ENCODE measurements at places on chromosomes 12 and 14.

DNA sequence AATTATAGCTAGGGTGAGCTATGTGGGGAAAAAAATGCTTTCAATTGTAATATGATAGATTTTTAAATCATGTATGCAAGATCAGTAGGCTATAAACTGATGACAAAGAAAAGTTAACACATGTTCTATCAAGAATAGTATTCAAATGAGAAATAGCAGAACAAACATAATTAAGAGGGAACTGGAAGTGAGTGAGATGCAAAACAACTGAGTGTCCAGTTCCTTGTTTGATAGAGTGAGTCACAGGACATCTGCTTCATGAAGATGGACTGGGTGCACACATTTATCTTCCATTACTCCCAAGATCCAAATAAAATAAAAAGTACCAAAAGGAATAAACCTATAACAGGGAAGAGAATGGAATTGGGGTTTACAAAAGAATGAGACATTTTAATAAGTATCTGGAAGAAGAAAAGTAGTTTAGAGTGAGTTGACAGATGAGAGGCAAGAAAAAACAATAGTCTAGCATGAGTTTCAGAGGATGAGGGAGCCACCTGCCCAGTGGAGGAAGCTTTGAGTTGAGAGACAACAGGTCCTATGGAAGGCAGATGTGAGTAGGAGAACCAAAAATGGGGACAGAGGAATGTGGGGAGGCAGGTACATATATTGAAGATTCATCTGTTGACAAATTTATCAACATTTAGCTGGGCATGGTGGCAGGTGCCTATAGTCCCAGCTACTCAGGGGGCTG is 178.1 kb upstream of the ARHGAP5 start:
- DNase-seq, result no peak

- no peak for DNase-seq
Observed at GRCh38 chr12:46473634-46474329, 101.2 kb upstream of the SLC38A2 start.

DNA sequence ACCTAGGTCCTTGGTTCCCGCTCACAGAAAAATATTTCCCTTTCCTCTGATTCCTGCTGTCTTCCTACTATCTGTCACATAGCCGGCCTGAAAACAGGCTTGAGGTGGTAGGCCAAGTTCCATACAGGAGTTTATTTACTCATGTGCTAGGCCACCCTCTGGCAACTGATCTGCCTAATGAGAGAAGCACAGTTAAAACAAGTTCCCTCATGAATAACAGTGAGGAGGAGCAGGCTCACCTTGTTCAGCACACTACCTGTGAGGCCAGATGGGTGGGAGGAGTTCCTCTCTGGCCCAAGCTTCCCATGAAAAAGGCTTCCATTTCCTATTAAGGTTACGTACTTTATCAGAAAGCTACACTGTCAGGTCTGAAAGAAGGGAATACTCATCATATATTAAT is 206.0 kb downstream of the MYRFL start:
- no peak for DNase-seq

- no peak for DNase-seq
Observed at GRCh38 chr12:6604259-6605029, 2.7 kb downstream of the CHD4 start.

DNA sequence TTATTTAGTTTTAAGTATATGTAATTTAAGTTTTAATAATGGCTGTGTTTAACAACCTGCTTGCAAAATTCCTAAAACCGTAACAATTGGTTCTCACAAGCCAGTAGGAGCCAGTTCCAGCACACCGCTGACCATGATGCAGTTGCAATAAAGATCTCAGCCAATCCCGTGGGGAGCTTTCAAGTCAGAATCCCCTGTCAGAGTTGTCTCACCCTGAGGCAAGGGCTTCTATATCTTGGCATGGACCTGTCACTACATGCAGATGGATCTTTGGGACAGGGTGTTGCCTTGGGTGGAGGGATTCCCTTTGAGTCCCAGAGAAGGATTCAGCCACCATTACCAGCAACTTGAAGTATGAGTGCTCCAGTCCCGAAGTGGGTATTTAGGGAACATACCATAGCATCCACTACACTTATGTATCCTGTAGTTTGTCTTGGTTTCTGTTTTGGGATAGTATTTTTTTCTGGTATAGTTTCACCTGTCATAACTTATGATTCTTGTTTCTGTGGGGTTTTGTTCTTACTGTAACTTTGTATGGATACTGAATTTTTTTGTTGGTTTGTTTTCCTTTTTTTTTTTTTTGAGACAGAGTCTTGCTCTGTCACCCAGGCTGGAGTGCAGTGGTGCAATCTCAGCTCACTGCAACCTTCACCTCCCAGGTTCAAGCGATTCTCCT is 30.1 kb upstream of the LIMA1 start:
- no peak for DNase-seq

DNA sequence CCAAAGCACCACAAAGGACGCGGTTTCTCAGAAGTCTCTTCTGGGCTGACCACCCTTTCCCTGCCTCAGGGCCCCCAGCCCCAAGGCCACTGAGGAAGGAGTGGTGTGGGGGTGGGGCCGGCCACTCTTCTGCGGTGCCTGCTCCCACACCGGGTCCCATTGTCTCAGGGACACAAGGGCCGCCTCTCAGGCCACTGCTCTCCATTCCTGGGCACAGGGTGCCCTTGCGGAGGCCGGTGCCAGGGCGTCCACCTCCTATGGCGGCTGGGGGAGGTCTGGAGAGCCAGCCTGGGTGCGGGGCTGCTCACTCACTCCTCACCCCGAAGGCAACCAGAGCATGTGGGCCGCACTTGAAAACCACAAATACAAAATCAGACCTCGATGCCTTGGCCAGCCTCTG is 44.1 kb downstream of the PRIMA1 start:
- no peak for DNase-seq

- DNase-seq, result no peak
Observed at GRCh38 chr14:99675382-99675835, 8.7 kb upstream of the CYP46A1 start.

DNA sequence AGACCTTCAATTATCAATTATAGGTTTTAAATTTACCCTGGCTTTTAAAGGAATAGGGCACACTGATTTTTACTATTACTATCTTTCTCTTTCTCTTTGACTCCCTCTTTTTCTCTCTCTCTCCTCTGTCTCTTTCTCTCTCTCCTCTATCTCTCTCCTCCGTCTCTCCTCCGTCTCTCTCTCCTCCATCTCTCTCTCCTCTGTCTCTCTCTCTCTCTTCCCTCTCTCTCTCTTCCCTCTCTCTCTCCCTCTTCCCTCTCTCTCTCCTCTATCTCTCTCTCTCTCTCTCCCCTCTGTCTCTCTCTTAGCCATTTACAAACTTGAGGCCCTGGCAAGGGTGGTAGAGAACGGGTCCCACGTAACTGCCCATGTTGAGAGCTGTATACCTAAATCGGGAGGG is 62.3 kb downstream of the LRIG3 start:
- DNase-seq, result no peak

DNA sequence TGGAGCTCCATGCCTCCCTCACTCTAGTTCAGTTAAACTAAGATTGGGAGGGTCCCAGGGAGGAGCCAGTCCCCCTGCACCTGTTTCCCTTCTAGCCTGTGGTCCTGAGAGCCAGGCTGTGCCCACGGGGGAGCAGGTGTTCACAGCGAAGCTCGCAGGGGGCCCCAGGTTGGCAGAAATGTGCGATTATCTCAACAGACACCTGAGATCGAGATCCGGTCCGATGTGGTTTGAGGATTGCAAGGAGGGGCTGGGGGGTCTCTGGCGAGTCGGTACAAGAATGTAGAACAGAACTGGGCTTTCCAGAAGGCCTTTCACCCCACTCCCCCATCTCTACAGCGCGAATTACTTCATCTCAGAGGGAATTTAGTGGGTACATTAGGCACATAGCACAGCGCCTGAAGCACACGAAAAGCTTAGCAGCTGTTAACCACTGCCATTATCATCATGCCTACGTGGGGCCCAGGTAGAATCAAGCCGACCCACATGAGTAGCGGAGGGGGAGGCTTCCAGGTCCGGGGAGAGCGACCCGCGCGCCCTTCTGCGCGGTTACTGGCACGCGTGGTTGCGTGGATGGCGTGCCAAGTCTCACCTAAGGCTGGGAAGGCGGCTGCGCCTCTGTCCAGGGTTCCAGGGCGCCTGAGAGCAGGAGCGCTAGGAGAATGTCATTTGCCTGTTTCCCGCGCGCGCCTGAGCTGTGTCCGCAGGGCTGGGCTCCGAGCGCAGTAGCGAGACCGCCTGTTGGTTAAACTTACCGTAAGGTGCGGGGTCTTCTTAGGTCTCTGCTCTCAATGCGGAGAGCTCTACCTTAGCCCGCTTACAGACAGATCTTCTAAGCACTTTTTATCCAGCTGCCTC is 1539.5 kb upstream of the TMEM132C start:
- no peak for DNase-seq

DNA sequence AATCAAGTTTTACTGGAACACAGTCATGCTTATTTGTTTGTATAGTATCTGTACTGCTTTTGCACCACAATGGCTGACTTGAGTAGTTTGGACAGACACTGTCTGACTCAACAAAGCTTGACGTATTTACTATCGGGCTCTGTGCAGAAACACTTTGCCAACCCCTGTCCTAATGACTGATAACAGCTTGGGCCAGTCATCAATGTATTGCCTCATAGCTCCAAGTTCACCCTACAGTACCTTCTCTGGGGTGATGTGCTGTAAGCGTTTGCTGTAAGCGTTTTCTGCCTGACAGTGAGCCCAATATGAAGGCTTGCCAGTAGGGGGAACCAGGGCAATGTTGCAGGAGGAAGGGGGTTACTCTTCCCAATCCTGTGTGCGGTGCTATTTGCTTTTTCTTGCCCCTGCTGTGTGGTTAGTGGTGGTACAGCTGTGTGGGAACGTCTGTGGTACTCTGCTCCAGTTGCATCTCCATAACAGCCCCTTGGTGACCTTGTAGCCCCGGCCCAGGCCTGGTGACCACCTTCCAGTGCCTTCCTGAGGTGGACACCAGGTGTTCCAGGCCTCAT is 5.4 kb upstream of the CCDC177 start:
- DNase-seq, result no peak

- DNase-seq, result no peak
Observed at GRCh38 chr12:107443320-107444090, 242.1 kb upstream of the PWP1 start.

DNA sequence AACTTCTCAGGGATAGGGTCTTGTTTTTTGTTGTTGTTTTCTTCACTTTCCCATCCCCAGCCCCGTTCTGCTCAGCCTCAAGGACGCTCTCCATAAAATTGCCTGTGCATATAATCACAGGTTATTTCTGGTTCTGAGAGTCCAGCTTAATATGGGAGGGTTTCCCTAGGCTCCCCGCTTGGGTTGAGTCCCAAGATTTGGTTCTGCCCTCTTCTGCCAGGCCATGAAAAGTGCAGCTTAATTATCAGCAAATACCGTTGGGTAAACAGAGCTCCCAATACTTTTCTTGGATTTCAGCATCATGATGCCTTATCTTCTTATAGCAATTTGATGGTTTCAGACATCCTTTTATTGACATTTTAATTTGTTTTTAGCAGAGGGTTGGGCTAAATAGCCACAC is 75.6 kb downstream of the GRIN2B start:
- no peak for DNase-seq

- no peak for DNase-seq
Observed at GRCh38 chr14:68692216-68692615, 100.7 kb downstream of the ZFP36L1 start.

DNA sequence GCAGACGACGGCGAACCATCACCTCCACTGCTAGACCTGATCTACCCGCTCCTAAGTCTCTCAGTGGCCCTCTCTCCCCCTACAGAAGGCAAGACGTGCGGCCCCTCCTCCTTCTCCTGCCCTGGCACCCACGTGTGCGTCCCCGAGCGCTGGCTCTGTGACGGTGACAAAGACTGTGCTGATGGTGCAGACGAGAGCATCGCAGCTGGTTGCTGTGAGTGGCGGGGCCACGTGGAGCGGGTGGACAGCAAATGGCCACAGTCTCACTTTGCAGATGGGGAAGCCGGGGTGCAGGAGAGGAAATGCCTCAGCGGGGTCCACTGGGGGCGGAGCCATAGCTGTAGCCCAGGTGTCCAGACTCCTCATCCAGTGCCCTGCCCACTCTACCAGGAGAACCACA is 21.4 kb upstream of the NXPH4 start:
- no peak for DNase-seq

DNA sequence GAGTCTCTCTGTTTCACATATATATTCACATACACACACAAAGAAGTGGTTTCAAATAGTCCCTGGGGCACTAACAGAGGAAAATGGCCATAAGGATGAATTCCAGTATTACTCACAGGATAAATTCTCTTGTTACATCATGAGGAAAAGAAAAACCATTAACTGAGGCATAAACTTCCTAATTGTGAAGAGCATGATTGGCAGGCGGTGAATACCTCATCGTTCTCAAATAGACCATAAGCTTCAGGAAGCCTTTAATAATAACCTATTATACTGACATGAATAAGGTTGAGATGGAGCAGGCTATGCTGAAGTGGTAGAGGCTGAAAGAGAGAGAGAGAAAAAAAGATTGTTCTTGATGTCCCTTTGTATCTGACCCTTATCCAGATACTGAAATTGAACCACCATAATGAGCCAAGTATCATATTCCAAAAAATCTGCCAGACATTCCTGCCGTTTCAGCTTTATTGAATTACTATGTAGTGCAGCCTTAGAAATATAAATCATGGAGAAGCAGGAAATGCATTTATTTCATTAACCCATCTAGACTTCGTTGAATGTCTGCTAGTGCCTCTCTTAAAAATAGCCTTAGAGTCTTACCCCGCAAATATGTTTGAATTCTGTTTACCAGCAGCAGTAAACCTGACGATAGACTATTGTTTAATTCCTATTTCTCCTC is 86.8 kb downstream of the NUAK1 start:
- no peak for DNase-seq

DNA sequence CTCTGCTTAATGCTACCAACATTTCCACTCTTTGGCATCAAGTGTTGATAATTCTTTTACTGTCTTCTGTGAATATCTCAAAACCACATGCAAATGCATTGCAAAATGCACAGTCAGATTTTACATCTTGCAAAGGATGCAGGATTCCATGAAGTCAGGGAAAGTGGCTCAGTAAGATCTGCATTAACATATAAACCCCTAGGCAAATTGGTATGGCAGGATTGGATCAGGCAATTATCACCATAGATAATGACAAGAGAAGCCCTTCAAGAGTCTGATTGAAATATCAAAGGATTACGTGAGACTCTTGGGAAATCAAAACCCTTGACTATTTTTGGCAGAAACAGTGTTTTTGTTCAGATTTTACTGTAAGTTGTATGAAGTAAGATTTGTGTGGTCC is 71.0 kb downstream of the TMTC2 start:
- DNase-seq, result no peak

DNA sequence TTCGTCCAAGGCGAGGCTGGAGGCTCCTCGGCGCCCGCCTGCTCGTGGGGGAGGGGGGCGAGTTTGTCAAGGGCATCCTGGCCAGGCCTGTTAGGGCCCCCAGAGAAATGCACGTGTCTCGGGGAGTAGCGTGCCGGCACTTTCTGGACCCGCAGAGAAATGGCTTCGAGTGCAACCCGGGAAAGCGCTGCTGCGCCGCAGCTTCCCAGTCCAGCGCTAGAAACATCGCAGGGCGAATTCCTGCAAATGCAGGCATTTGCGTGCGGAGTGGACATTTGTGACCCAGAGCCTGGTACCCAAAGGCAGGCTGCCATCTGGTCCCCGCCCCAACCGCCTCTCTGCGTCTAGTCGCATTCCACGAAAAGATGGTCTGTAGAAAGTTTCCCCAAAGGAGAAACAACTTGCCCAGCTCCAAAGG is 756 bp downstream of the LGR5 start:
- no peak for DNase-seq

All from CD4-positive, alpha-beta T cell treated with Interleukin-6 at 100 ng/mL for 8 hours (primary cell).